ENCODE measurements at places on chromosomes 4 and X.

- DNase-seq = no peak
These were observed 151.5 kb downstream of the PDLIM5 start for GRCh38 chr4:94603170-94603747.

DNA sequence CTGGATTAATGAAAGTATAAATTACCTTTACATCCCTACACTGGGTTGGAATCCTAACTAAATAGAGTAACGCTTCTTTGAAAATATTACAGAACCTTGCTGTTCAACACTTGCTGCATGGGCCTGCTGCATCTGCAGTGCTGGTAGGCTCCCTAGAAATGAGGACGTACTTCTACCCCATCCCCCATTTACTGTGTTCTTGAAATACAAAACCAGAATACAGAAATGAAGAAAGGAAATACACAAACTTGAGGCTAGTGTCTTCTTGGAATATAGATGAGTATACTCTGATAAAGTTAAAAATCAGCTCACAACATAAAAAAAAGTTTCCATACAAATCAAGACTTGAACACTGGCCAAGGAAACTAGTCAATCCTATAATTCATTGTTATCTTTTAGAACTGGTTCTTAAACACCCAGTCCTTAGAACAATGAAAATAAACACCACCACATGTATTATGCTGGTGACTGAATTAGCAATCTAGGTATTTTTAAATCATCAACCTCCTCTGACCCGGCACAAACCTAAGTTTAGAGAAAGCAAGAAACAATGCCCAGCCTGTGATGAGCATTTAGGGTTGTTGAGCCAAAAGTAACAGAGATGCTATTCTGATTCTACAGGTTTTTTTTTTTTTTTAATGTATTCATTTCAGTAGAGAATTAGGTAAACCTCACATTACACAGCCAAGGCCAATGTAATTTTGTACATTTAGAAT lies 49.7 kb downstream of the ATP8A1 start:
- DNase-seq = no peak

DNA sequence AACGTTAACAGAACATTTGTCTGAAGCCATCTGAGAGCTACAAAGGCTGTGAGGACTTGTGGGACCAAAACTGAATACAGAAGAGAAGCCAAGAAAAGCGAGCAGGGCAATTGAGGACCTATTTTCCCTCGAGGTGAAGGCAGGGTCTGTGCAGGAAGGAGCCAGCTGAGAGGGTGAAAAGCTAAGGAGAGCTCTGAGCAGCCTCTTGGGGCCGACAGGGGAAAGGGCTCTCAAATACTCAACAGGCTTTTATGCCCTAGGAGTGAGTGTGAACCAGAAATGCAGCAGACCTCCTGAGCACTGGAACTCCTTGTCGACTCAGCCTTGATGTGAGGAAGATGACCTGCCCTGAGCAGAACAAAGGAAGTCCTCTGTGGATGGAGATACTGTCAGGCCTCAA lies 54.2 kb downstream of the C4orf50 start:
- no peak for DNase-seq

- DNase-seq = no peak
These were observed 91.1 kb upstream of the KIT start for GRCh38 chr4:54566608-54567007.

DNA sequence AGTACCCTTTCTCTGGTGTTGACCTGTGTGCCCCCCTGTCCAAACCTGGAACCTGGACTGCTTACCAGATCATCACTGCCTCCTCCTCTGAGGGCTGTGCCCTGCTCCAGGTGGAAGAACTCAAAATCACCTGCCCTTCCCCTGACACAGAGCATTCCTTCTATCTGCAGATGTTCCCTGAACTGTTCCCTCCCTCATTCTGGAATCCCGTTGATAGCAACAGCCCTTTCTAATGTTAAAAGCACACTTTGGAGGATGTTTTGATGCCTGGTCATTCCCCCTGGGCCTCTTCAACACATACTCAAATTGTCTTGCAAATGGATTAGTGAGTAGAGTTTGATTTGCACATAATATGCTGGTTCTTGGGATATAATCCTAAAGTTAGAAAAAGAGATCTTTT lies 225.8 kb downstream of the FGF13 start:
- DNase-seq = no peak

- peak; percentile 30 for DNase-seq
These were observed 4.3 kb upstream of the TSPAN5 start for GRCh38 chr4:98662626-98663225.

DNA sequence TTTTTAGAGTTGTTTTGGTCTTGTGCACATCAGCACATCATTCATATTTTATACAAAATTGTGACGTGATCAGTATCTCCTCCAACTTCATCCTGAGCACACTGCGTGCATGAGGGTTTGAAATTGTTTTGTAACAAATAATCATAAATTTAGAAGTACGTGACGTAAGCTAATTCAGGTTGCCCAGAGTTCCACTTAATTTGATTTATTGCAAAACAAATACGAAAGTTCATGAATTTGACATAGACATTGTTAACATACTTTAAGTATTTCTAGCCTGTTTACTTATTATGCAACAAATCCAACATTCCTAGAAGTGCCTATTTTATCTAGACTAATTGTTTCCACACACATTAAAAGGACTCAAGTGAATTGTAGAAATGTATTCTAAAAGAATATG lies 48.3 kb downstream of the MAP7D3 start:
- no peak for DNase-seq

DNA sequence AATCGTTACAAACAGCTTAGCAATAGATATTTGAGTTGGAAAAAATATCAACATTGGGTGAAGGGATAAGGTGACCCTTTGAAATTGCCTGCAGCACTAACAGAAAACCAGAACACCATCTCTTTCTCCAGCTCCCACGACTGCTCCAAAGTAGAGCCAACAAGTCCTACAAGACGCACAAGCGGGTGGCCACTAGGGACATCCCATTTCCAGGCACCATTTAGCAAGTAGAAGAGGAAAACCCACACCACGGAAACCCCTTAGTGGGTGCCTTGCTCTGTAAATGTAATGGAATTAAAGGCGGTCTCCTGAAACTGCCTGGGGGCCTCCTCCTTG lies 1.9 kb downstream of the ARHGAP6 start:
- no peak for DNase-seq

- no peak for DNase-seq
These were observed 140.6 kb downstream of the TBL1X start for GRCh38 chrX:9605484-9605883.
